Smooth muscle cell of the coronary artery (primary cell): ENCODE measurements at places on chromosomes 16 and 17. TPM values are rescaled to one million over a fixed set of nuclear protein-coding genes. Genes with fewer than 3 reads are reported as not detected.

Gene MYH1
- not detected in 2 replicates for total RNA-seq

Gene UTP4
- total RNA-seq = 13.0 and 27.8 TPM in 2 replicates

Gene TBC1D3B
- total RNA-seq = 0.75 and 1.8 TPM in 2 replicates

Gene SCGB1C2
- not detected in 2 replicates for total RNA-seq

Gene GCGR
- not detected in 2 replicates for total RNA-seq

Gene CCL2
- 17.9 and 393 TPM in 2 replicates for total RNA-seq

Gene SEC14L1
- total RNA-seq = 20.4 and 65.8 TPM in 2 replicates
